ENCODE measurements at places on chromosomes 1 and 21. TPM values are rescaled to one million over a fixed set of nuclear protein-coding genes. Genes with fewer than 3 reads are reported as not detected.

CA6 gene
- not detected for total RNA-seq

ZC3H12A gene
- total RNA-seq: 8.6 TPM

LDLRAD1 gene
- not detected for total RNA-seq

DNA sequence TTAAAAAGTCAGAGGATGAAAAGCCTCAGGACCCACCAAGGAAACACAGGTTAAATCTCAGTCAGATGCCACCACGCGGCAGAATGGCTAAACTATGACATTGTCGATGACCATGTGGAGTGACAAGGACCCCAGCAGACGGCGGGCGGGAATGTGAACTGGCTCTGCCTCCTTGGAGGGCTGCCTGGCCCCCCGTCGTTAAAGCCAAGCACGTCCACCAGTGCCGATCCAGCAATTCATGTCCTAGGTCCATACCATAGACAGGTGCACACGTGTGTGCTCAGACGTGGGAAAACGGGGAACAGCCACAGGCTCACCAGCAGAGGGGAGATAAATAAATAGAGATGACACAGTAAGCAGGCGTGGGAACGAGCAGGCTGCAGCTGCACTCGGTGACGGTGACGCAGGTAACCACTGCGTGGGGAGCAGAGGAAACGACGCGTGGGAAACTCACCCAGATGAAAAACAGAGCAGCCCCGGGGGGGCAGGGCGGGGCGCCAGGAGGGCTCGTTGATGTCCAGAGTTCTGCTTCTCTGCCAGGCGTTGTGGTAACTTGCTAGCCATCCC is 28.3 kb upstream of the PCBP3 start:
- DNase-seq: no peak

DNA sequence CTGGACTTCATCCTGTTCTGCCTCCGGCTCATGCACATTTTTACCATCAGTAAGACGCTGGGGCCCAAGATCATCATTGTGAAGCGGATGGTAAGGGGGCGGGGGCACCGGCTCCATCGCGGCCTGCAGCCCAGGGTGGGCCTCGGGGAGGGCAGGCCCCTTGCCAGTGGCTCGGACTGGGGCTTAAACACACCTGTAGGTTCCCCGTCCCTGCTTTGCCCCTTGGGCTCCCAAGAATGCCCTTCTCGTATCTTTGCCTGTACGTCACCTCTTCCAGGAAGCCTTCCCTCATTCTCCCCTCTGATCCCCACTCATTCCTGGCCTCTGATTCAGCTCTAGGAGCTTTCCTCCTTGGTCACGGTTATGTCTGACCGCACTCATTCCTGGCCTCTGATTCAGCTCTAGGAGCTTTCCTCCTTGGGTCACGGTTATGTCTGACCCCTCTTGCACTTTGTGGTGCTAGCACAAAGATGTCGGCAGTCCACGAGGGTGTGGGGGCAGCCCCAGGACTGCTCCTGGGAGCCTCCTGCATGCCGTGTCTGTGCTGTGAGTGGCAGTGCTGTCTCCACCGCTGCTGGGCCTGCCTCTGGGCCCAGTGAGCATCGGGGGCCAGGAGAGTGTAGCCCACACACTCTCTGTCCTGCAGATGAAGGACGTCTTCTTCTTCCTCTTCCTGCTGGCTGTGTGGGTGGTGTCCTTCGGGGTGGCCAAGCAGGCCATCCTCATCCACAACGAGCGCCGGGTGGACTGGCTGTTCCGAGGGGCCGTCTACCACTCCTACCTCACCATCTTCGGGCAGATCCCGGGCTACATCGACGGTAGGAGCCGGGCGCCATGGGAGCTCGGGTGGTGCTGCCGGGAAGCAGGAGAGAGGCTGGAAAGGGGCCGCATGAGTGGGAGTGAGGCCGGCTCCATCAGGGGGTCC is 49.1 kb upstream of the LRRC3 start:
- DNase-seq: peak; percentile 92

- no peak for DNase-seq
Observed at GRCh38 chr1:56194701-56195300, 384.6 kb downstream of the PLPP3 start.

All from M059J (cell line).